ENCODE measurements at places on chromosomes 2 and 18.

- H3K27me3 ChIP-seq = no peaks in the 10 kb centered on the region
- no peaks in the 10 kb centered on the region for H3K36me3 ChIP-seq
- H3K27ac ChIP-seq = no peak overlapping the region
- DNase-seq = no peak
- H3K4me1 ChIP-seq = no peaks in the 10 kb centered on the region
Measured at GRCh38 chr2:227462462-227462951, 9.4 kb upstream of the AGFG1 start.

DNA sequence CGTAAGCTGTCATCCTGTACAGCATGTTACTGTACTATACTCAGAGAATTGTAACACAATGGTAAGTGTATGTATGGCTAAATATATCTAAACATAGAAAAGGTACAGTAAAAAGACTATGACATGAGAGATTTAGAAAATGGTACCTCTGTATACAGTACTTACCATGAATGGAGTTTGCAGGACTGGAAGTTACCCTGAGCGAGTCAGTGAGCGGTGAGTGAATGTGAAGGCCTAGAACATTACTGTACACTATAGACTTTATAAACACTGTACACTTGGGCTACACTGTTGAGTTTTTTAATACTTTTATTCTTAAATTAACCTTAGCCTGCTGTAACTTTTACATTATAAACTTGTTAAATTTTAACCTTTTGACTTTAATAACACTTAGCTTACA lies 1.5 kb downstream of the DDX18 start:
- H3K27ac ChIP-seq = no peak overlapping the region
- H3K4me1 ChIP-seq = no peaks in the 10 kb centered on the region

- H3K4me1 ChIP-seq = no peaks in the 10 kb centered on the region
- H3K4me3 ChIP-seq = no peak overlapping the region
- DNase-seq = no peak
- H3K36me3 ChIP-seq = no peaks in the 10 kb centered on the region
- no peaks in the 10 kb centered on the region for H3K27me3 ChIP-seq
Measured at GRCh38 chr2:212392043-212392442, 146.6 kb downstream of the ERBB4 start.

GRCh38 chr2:11024259-11024645 lies 112.5 kb downstream of the KCNF1 start:
- H3K4me1 ChIP-seq = no peaks in the 10 kb centered on the region
- DNase-seq = no peak
- no peaks in the 10 kb centered on the region for H3K36me3 ChIP-seq
